Brain (organoid and tissue), 16 donors: ENCODE measurements at places on chromosomes 13 and 19. TPM values are rescaled to one million over a fixed set of nuclear protein-coding genes. Genes with fewer than 3 reads are reported as not detected.

Gene CEACAM5
- polyA plus RNA-seq = 1.1 TPM

Gene CYSLTR2
- polyA plus RNA-seq = 0.48 TPM

Gene RNF17
- polyA plus RNA-seq = not detected

Gene KRTDAP
- not detected for polyA plus RNA-seq

Gene JAK3
- 0.48 TPM for polyA plus RNA-seq

Gene ARL11
- not detected for polyA plus RNA-seq

Gene TPTE2
- not detected for polyA plus RNA-seq

Gene SLITRK6
- 2.2 TPM for polyA plus RNA-seq

Gene ZNF446
- polyA plus RNA-seq = 13.5 TPM

Gene MIA
- not detected for polyA plus RNA-seq

Gene CYP2F1
- not detected for polyA plus RNA-seq

Gene PLIN5
- 1.5 TPM for polyA plus RNA-seq

Gene RYR1
- 10.2 TPM for polyA plus RNA-seq

Gene KLF2
- 8.5 TPM for polyA plus RNA-seq

Gene STOML3
- polyA plus RNA-seq = not detected

Gene SERP2
- 33.1 TPM for polyA plus RNA-seq

Gene GPC6
- polyA plus RNA-seq = 8.5 TPM

Gene MBD3L3
- polyA plus RNA-seq = not detected

Gene CEACAM19
- polyA plus RNA-seq = 0.24 TPM

Gene KCNK6
- polyA plus RNA-seq = 0.48 TPM

Gene EEF1AKMT1
- polyA plus RNA-seq = 8.7 TPM

Gene PCDH9
- 9.9 TPM for polyA plus RNA-seq

Gene SIGLEC14
- 0.34 TPM for polyA plus RNA-seq

Gene CYP4F8
- polyA plus RNA-seq = not detected
